ENCODE measurements at places on chromosomes 6 and 20. TPM values are rescaled to one million over a fixed set of nuclear protein-coding genes. Genes with fewer than 3 reads are reported as not detected.

- DNase-seq: no peak
Measured at GRCh38 chr6:44559486-44560270, 172.2 kb downstream of the CDC5L start.

- no peak for DNase-seq
Measured at GRCh38 chr20:60851826-60852704, 400.0 kb upstream of the CDH4 start.

GRCh38 chr20:38205001-38205400 is 39.9 kb upstream of the TGM2 start:
- DNase-seq: no peak

GRCh38 chr6:84228198-84228543 is 728 bp upstream of the CEP162 start:
- no peak for DNase-seq

DNA sequence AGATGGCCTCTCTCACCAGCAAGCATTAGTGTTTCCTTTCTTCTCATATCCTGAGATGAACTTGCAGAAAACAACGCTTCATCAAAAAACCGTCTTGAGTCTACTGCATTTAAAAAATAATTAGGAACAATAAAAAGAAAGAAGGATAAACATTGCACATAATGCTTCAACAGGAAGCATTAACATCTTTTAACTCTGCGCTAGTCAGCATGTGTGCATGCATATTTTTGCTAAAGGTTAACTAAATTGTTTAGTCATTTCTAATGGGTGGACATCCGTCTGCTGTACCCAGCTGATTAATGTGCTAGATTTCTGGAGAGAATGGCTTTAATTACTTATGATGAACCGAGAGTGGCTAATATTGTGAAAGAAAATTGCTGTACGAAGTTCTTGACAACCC is 349.3 kb downstream of the SOX4 start:
- DNase-seq: no peak

DNA sequence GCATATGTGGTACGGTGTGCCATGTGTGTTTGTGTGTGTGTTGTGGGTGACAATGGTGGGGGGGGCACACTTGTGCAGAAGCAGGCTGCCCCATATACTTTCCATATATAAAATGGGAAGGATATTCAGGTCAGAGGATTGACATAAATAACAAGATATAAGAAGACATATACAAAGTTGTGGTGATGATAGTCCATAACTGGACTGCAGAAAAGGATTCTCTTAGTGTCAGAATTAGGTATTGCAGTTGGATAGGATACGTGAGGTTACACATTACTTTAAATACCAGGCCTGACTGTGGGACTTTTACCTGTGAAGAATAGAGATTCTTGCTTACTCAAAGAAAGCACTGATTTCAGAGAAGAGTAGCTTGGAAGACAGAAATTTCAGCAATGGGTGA is 1260.3 kb downstream of the EPHA7 start:
- DNase-seq: no peak

DNA sequence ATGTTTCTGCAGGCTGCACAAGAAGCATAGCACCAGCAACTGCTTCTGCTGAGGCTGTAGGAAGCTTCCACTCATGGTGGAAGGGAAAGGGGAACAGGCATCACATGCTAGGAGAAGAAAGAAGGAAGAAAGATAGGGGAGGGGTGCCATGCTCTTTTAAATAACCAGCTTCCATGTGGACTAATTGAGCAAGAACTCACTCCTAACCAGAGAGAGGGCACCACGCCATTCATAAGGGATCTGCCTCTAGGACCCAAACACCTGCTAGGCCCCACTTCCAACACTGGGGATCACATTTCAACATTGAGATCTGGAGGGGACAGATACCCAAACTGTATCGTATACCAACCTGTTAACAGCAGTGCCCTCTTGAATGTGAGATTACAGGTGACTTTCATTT is 46.9 kb upstream of the ARMC2 start:
- DNase-seq: no peak

- peak; percentile 63 for DNase-seq
Measured at GRCh38 chr6:43127877-43128276, 43.2 kb upstream of the SRF start.

DNA sequence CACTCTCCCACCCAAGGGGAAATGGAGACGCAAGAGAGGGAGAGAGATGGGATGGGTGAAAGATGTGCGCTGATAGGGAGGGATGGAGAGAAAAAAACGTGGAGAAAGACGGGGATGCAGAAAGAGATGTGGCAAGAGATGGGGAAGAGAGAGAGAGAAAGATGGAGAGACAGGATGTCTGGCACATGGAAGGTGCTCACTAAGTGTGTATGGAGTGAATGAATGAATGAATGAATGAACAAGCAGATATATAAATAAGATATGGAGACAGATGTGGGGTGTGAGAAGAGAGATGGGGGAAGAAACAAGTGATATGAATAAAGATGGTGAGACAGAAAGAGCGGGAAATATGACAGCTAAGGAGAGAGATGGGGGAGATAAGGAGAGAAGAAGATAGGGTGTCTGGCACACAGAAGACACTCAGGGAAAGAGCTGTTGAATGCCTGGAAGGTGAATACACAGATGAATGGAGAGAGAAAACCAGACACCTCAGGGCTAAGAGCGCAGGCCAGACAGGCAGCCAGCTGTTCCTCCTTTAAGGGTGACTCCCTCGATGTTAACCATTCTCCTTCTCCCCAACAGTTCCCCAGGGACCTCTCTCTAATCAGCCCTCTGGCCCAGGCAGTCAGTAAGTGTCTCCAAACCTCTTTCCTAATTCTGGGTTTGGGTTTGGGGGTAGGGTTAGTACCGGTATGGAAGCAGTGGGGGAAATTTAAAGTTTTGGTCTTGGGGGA is 754 bp downstream of the TNF start:
- DNase-seq: no peak

DNA sequence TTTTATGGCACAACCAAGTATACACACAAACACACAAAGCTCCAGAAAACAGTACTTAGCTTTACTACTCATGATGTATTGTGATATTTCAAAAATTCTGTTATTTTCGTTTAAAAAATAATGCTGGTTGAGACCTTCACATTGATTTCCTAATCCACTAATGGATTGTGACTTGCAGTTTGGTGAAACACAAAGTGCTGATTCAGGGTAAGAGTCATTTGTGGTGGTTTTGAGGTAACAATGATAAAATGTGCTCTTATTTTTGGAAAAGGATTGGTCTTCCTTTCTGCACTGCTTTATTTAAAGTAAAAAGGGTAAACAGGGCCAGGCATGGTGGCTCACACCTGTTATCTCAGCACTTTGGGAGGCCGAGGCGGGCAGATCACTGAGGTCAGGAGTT is 1.9 kb downstream of the AAR2 start:
- no peak for DNase-seq

GRCh38 chr20:2658414-2659354 is 5.3 kb downstream of the IDH3B start:
- no peak for DNase-seq

GRCh38 chr6:139608466-139609261 is 234.2 kb upstream of the CITED2 start:
- peak; percentile 62 for DNase-seq

GRCh38 chr6:31723980-31724691 is 963 bp downstream of the MPIG6B start:
- DNase-seq: no peak

DNA sequence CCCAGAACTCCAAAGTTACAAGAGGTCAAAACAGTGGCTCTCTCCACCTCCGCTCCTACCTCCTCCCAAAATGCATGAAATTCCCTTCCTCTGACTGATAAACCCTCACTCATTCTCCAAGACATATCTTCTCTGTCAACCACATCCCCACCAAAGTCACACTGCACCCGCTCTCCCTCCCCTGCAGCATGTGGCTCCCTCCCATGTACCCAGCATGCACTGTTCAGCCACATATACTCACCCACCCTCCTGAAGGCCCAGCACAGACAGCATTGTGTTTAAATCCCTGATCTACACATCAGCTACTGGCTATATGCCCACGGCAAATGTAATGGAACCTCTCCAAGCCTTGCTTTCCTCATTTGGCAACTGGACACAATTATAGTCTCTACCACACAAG is 5.5 kb upstream of the POU5F1 start:
- peak; percentile 63 for DNase-seq

Gene ABHD16B
- not detected for total RNA-seq

Gene CBLN4
- not detected for total RNA-seq

Gene FAM217A
- not detected for total RNA-seq

Gene PTCHD4
- 9.8 TPM for total RNA-seq

Gene JARID2
- total RNA-seq: 8.3 TPM

Gene COL19A1
- total RNA-seq: 0.09 TPM

Gene ERVFRD-1
- not detected for total RNA-seq

Gene FAM83C
- total RNA-seq: not detected
